SJCRH30 (cell line): ENCODE measurements at places on chromosomes 2 and 18. TPM values are rescaled to one million over a fixed set of nuclear protein-coding genes. Genes with fewer than 3 reads are reported as not detected.
A peak's percentile ranks its signal among the peaks of the same experiment; 100 is the strongest.

DNA sequence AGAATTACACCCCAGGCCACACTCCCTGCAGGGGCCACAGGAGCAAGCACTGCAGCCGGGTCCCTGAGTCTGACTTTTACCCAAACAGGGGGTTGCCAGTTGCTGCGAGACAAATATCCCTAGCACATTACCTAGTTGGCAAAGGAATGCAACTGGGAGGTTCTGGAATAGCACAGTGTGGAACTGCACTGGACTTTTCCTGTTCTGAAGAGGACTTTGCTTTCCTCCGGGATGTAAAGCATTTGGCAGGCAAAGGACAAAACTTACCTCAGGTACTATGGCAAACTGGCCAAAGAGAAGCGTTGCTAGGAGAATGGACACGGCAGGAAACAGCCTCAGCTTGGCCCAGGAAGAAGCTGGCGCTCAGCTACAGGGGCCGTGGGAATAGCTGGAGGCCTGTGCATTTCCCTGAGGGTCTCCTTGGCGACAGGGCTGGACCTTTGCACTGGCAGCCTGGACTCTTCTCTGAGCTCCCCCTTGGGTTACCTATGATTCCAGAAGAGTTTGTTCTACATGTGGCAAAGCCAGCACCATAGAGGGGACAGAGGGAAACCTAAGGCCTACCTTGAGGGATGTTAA lies 45.0 kb downstream of the BCL11A start:
- H3K27ac ChIP-seq = no peak overlapping the region
- H3K36me3 ChIP-seq = no peaks in the 10 kb centered on the region
- no peaks in the 10 kb centered on the region for H3K4me1 ChIP-seq
- no peaks in the 10 kb centered on the region for H3K27me3 ChIP-seq
- H3K4me3 ChIP-seq = no peak overlapping the region

- H3K4me1 ChIP-seq = no peaks in the 10 kb centered on the region
- peaks cover 58% of the 10 kb centered on the region for H3K36me3 ChIP-seq
- H3K27ac ChIP-seq = no peak overlapping the region
- no peak overlapping the region for H3K4me3 ChIP-seq
- no peak for DNase-seq
- H3K27me3 ChIP-seq = no peaks in the 10 kb centered on the region
Observed at GRCh38 chr2:24892928-24893327, 27.1 kb downstream of the ADCY3 start.

DNA sequence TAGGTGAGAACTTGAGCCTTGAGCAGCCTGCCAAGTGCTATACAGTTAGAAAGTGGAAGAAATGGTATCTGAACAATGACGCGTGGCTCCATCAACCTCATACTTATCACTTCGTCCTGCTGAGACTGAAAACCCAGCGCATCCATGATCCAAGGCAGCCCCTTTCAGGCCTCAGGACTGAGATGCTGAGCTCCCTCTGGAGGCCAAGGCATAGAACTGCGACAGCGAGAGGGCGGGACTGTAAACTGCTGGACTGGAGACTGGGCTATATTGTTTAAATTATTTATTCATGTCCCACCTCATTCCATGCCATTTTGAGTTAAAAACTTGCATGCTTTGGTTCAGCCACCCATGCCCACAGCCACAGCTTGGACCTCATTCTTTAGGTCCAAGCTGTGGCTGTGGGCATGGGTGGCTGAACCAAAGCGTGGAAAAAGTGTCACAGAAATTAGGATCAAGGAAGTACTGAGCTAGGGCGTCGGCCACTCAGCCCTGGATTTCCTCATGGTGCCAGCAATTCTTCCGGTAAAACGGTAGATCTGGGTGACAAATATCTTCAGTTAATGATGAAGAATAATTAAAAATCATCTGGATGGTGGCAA lies 195.5 kb downstream of the L3MBTL4 start:
- no peak overlapping the region for H3K27ac ChIP-seq
- no peaks in the 10 kb centered on the region for H3K4me1 ChIP-seq
- peak; percentile 57 for DNase-seq
- H3K27me3 ChIP-seq = no peaks in the 10 kb centered on the region
- no peaks in the 10 kb centered on the region for H3K36me3 ChIP-seq

GRCh38 chr2:222433332-222434173 lies 9.2 kb downstream of the SGPP2 start:
- no peaks in the 10 kb centered on the region for H3K36me3 ChIP-seq
- DNase-seq = no peak
- H3K27me3 ChIP-seq = no peaks in the 10 kb centered on the region

DNA sequence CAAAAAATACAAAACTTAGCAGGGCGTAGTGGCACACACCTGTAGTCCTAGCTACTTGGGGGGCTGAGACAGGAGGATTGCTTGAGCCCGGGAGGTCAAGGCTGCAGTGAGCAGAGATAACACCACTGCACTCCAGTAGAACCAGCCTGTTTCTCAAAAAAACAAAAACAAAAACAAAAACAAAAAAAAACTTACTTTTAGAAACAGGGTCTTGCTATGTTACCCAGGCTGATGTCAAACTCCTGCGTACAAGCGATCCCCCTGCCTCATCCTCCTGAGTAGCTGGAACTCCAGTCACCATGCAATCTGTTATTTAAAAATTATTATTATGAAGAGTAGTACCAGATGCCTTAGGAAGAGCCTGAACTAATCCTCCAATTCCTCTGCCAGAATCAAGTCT lies 35.0 kb upstream of the GLI2 start:
- no peaks in the 10 kb centered on the region for H3K36me3 ChIP-seq
- H3K27me3 ChIP-seq = no peaks in the 10 kb centered on the region
- no peak for DNase-seq
- peaks cover 4% of the 10 kb centered on the region for H3K4me1 ChIP-seq

GRCh38 chr2:28071221-28071620 lies 180.7 kb downstream of the BABAM2 start:
- no peak for DNase-seq
- H3K4me3 ChIP-seq = no peak overlapping the region
- H3K4me1 ChIP-seq = no peaks in the 10 kb centered on the region
- H3K27ac ChIP-seq = no peak overlapping the region

MEIS1 gene
- total RNA-seq = 14.3 and 14.7 TPM in 2 replicates

DNA sequence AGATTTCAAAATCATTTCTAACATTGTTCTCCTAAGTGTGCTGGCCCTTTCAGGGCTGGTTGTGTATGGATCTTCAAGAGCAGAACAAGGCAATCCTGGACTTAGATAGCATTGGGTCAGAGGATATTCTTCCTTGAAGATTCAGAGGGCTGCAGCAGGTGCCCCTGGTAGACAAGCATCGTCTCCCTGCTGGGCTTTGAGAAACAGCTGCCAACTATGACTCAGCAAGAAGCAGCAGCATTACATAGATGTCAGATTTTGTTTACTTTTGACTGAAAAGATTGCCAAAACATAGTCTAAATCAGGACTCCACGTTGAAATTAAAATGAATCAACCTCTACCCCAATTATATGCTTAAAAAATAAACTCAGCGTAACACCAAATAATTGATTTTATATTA lies 618.8 kb downstream of the SOCS6 start:
- DNase-seq = no peak
- no peaks in the 10 kb centered on the region for H3K36me3 ChIP-seq
- no peak overlapping the region for H3K4me3 ChIP-seq
- no peak overlapping the region for H3K27ac ChIP-seq
- no peaks in the 10 kb centered on the region for H3K4me1 ChIP-seq

DNA sequence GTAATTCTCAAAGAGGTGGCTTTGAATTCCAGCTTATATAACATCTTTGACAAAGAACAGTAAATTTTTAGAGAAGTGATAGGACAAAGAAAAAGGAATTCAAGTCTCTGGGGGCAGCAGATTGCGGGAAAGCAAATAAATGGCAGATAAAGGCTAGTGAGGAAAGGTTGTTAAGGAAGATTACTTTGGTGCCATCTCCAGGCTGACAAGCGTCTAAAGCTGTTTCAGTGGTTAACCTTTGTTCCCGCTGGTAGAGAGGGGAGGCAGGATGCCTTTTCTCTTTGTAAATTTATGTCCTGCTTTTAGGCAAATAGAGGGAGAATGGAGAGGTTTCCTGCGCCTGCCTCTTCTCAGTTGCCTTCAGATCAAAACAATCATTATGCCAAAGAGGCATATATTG lies 431.2 kb upstream of the CHST9 start:
- DNase-seq = no peak
- no peak overlapping the region for H3K27ac ChIP-seq
- no peak overlapping the region for H3K4me3 ChIP-seq
- no peaks in the 10 kb centered on the region for H3K27me3 ChIP-seq
- no peaks in the 10 kb centered on the region for H3K4me1 ChIP-seq
- no peaks in the 10 kb centered on the region for H3K36me3 ChIP-seq

DNA sequence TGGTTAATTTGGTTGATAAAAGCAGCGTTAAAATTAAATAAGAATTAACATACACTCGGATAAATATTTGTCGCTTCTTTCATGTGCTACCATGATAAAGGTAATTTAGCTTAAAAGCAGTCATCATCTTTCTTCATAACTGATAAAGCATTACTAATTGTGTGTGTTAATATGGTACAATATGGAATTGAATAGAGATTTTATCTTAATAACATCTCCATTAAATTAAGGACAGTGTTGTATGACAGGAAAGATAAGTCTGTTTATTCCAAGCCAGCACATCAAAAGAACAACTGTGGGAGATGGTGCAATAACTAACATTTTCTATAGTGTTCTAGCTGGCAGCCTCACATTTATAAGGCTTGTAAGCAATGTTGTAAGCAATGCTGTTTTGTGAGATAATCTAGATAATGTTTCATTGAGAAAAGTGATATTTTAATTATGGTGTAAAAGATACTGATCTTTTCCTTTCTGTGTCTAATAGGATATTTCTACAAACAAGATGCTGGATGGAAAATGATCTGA lies 64.4 kb upstream of the AFF3 start:
- H3K4me1 ChIP-seq = no peaks in the 10 kb centered on the region
- DNase-seq = no peak
- H3K27me3 ChIP-seq = 0 out of 2 replicates have a peak, but pooled peaks cover 3% of the 10 kb centered on the region
- H3K27ac ChIP-seq = no peak overlapping the region

SOWAHC gene
- total RNA-seq = 7.0 and 7.8 TPM in 2 replicates

TSPYL6 gene
- 0.03 and 0.10 TPM in 2 replicates for total RNA-seq

GRCh38 chr18:79871026-79871390 lies 73.3 kb downstream of the KCNG2 start:
- H3K4me3 ChIP-seq = no peak overlapping the region
- no peak for DNase-seq
- H3K27ac ChIP-seq = no peak overlapping the region
- no peaks in the 10 kb centered on the region for H3K4me1 ChIP-seq

GRCh38 chr18:62323483-62324180 lies 1.5 kb upstream of the TNFRSF11A start:
- no peaks in the 10 kb centered on the region for H3K4me1 ChIP-seq
- no peaks in the 10 kb centered on the region for H3K36me3 ChIP-seq
- no peak for DNase-seq
- H3K27ac ChIP-seq = no peak overlapping the region
- no peak overlapping the region for H3K4me3 ChIP-seq

- no peaks in the 10 kb centered on the region for H3K36me3 ChIP-seq
- H3K27me3 ChIP-seq = no peaks in the 10 kb centered on the region
- no peak for DNase-seq
- H3K27ac ChIP-seq = no peak overlapping the region
Observed at GRCh38 chr18:43054815-43055519, 60.5 kb downstream of the RIT2 start.

DNA sequence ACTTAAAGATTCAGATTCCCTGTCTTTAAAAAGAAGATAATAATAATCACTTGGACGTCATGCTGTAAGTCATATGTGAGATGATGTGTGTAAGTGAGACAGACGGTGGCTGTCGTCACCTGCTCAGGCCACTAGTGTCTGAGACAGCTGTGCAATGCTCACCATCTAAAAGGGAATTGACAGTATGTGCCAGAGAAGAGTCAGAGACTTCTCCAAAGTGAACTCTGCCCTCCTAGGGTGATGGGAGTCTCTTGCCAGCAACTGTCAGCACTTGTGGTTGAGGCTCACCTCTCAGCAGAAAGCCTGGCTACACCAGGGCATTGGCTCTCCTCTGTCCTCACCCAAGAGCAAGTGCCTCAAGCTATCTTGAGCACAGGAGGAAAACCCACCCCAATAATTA lies 131.6 kb upstream of the DNAJC10 start:
- no peaks in the 10 kb centered on the region for H3K27me3 ChIP-seq
- no peaks in the 10 kb centered on the region for H3K36me3 ChIP-seq
- H3K4me1 ChIP-seq = peaks cover 49% of the 10 kb centered on the region
- H3K4me3 ChIP-seq = no peak overlapping the region
- no peak overlapping the region for H3K27ac ChIP-seq

C2orf80 gene
- total RNA-seq = not detected in 2 replicates
